Right atrium auricular region (tissue), 2 donors: ENCODE measurements at places on chromosomes 6 and 20.

DNA sequence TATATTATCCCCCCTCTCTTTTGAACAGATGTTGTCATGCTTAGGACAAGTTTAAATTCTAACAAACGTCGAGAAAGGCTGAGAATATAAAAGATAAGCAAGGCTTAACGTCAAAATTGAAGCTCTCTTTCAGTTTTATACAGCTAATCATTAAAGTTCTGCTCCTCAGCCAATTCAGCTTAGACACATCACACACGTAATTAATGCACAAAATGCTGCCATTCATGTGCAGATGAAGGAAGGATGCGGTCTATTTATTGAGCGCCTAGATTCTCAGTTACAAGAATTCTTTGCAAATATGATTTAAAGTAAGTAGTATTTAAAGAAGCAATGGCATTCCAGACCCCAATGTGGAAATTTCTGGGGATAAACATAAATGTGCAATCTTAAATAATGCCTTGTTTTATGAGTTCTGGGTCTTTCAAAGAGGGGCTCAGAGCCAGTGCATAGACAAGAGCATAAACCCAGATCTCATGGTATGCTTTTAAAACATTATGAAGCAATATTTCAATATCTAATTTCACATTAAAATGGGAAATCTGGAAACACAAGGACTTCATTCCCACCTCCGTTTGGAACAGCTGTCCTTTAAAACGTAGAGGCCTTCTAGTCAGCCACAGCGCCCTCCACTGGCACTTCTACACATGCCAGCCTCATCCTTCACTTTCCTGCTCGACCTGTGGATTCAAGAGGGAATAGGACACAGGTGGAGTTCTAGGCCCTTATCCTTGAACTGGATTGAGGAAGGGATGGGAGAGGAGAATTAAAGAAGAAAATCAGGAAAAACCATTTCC lies 85.8 kb downstream of the LYRM4 start:
- DNase-seq, result no peak

GRCh38 chr6:36227379-36228228 lies 31.1 kb downstream of the BRPF3 start:
- no peak for DNase-seq

DNA sequence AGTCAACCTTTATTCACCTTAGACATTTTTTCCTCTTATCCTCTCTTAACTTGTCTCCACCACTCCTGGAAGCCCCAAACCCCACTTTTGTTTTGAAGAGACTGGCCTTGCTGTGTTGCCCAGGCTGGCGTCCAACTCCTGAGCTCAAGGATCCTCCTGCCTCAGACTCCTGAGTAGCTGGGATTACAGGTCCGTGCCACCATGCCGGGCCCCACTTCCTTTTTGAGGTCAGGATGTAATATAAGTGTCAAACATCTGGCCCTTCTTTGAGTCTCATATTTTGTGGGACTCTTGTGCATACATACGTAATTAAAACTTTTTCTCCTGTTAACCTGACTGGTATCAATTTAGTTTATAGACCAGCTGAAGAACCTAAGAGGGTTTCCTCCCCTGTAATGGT lies 1.4 kb upstream of the CDK19 start:
- DNase-seq, result no peak

- DNase-seq, result no peak
These were observed 341 bp upstream of the MCM9 start for GRCh38 chr6:118935331-118935668.

DNA sequence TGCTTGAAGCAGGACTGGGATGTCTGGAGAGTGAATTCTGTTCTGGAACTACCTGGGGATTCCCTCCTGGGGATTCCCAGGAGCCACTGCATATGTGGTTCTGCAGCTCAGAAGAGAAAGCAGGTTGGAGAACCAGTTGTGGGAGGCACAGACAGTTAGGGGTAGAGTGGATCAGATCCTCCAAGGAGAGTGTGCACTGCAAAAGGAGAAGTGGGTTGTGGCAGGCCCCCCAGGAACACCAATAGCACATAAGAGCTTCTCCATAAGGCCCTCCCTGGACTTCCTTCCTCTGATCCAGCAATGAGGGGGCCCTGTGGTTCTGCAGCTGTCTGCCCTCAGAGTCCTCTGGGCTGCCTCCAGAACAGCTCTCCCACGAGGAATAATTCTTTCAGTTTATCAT lies 369.2 kb upstream of the CNR1 start:
- DNase-seq, result no peak

DNA sequence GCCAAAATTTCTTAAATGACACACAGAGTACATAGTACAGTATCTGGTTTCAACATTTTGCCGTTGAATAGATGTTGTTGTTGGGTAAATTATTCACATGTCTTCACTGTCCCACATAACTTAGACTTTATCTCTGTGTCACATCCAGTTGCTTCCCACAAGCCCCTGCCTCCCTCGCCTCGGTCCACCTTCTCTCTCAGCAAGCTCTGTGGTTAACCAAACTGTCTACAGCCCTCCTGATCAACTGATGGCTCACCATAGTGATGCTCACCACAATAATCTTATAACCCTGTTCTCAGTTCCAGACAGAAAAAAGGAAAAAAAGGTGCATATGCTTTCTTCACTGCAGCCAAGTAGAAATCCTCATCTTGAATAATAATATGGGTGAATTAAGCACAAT lies 23.0 kb downstream of the IL17F start:
- DNase-seq, result no peak

DNA sequence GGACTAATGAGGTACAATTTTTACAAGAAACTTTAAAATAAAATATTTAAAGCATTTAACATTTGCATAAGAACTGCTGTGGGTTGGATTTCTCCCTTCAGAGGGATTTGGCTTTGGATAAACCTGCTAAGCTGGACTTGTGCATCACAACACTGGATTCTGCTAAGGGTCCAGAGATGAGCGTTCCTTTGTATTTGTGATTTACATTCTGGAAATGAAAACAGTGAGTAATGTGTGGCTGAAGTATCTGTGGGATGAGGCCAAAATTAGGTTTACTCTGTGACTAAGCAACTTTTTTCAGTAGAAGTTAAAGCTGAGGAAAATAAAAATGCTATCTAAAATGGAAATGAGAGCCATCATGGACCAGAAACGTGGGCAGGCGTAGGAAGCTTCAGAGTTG lies 494.3 kb downstream of the EPM2A start:
- no peak for DNase-seq

DNA sequence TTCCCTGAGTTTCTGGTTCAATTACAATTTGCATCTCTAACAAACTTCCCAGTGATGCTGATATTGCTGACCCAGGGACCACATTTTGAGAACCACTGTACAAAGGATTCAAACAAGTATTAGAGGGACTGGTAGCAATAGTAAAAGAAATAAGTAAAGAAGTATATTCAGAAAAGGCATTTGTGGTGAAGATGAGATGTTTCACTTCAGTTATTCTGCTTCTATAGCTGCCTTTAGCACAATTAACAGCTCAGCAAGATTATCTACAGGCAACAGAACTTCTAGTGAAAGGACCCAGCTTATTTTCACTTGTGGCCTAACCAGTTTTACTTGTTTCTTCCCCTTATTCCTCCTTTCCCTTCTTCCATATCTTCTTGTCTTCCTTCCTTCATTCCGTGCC lies 149.4 kb downstream of the PHF3 start:
- no peak for DNase-seq

DNA sequence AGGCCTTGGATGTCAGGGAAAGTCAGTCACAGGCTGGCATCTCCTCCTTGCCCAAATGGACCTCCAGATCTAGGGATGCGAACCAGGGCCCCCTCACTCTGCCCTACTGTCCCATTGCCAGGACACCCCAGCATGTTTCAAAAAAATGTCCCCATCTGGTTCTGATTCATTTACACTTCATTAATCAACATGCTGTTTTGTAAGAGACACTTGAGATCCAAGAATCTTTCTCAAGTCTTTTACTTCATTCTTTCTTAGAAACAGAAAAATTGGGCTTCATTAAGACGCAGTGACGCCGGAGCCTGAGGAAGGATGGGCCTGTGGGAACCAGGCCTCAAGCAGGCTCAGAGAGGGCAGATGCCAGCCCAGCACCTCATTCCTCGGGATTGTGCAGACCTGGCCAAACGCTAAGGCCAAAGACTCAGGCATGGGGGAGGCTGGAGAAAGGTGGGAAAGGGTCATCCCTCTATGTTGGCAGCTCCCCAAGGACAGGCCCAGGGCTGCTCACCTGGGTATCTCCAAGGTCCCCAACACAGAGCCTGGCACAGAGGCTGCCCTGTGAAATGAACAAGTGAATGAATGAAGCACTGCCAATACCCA lies 3.8 kb downstream of the RSPO4 start:
- DNase-seq, result no peak

DNA sequence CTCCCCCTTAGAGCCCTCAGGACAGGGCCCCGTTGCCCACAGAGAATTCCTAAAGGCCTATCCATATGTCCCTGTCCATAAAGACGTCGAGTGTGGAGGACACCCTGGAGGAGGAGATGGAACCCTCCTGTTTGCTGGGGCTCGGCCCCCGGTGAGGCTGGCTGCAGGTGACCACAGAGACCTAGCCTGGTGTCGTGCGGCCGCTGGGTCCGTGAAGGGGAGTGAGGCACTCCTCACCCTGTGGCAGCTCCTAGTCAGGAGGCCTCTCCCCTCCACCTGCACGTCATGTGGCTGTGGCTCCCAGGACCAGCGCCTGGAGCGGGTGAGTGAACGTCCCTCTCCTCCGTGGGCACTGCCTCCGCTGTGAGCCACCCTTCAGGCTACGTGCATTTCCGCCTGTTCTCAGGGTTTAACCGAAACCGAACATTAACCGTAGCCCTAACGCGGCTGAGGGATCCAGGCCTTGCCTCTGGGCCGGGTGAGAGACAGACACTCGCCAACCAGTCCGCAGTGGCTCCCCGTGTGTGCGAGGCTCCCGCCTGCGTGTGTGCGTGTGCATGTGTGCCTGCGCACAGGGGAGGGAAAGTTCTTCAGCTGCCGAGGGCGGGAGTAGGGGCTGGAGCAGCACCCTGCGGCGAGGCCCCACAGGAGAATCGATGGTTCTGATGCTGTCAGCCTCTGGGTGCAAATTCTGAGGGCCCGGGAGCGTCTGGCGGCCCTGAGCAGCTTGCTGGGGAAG lies 5.9 kb upstream of the TCEA2 start:
- no peak for DNase-seq

- DNase-seq, result no peak
These were observed 176.3 kb downstream of the ADGRG6 start for GRCh38 chr6:142478117-142478516.

- no peak for DNase-seq
These were observed 6.1 kb downstream of the PAQR8 start for GRCh38 chr6:52368002-52368401.

DNA sequence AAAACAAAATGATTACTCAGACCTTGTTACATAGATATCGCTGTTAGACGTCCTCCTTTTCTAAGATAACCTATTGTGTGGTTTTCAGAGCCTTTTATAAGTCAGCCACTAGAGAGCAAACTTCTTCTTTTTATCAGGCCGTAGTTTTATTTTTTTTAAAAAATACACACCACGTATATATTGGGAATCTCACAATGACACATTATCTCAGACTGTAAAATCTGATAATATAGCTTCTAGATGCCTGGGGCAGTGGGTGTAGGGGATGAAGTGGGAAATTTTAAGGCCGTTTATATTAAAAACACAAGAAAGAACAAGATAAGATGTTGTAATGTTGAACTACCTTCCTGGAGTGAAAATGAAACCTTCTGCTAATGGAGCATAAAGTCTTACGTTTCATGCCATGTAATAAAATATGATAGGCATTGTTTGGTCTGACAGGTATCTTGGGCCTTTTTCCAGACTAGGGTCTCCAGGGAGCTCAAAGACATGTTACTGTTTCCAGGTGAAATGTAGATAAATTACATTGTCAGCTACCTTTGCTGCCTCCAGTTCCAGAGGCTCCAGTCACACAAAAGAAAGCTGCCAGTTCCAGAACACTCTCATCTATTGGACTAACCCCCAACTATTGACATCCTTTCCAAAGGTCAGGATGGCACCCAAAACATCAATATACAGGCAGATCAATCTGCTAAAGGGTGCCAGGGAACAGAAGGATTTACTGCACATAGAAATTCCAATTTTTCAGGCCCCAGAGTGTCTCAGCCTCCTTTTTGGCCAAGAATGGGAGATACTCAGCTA lies 130.2 kb upstream of the AKIRIN2 start:
- DNase-seq, result no peak
